ENCODE measurements at places on chromosomes 3 and 15. TPM values are rescaled to one million over a fixed set of nuclear protein-coding genes. Genes with fewer than 3 reads are reported as not detected.

AMT gene
- total RNA-seq: 0.29 TPM

MINAR1 gene
- total RNA-seq: 0.66 TPM

SAMD7 gene
- not detected for total RNA-seq

DGKG gene
- 2.4 TPM for total RNA-seq

SIN3A gene
- total RNA-seq: 35.2 TPM

CCR9 gene
- not detected for total RNA-seq

RPP14 gene
- total RNA-seq: 12.0 TPM
